T-cell (primary cell): ENCODE measurements at places on chromosomes 7 and 10. TPM values are rescaled to one million over a fixed set of nuclear protein-coding genes. Genes with fewer than 3 reads are reported as not detected.

Gene IRF5
- total RNA-seq = 6.6 TPM

Gene TMEM178B
- 0.32 TPM for total RNA-seq

Gene NEUROG3
- not detected for total RNA-seq

Gene STEAP2
- not detected for total RNA-seq

Gene CYP2E1
- 3.8 TPM for total RNA-seq

Gene HGF
- not detected for total RNA-seq

Gene ZPBP
- not detected for total RNA-seq

Gene HECW1
- total RNA-seq = not detected

Gene ANKRD30A
- not detected for total RNA-seq

Gene EPDR1
- 1.3 TPM for total RNA-seq

Gene CDH23
- 2.8 TPM for total RNA-seq

Gene OPN4
- total RNA-seq = not detected

Gene UBE2D1
- total RNA-seq = 10.4 TPM

Gene PRKCQ
- 61.3 TPM for total RNA-seq

Gene NDUFB2
- total RNA-seq = 99.1 TPM

Gene TMEM26
- total RNA-seq = not detected

Gene GBF1
- 41.1 TPM for total RNA-seq

Gene SNCG
- total RNA-seq = not detected

Gene TFR2
- 3.8 TPM for total RNA-seq

Gene DEPP1
- not detected for total RNA-seq

Gene GPR146
- total RNA-seq = 14.7 TPM

Gene RADIL
- total RNA-seq = not detected
